ENCODE measurements at places on chromosomes 12 and 14.
A peak's percentile ranks its signal among the peaks of the same experiment; 100 is the strongest.

- no peak for DNase-seq
Observed at GRCh38 chr12:32159925-32160324, 53.3 kb downstream of the BICD1 start.

GRCh38 chr14:62689733-62690132 is 355.5 kb downstream of the KCNH5 start:
- no peak for DNase-seq

- DNase-seq: no peak
Observed at GRCh38 chr12:96078231-96079135, 43.1 kb upstream of the LTA4H start.

GRCh38 chr12:98402091-98402490 is 113.3 kb upstream of the TMPO start:
- DNase-seq: no peak

- peak; percentile 76 for DNase-seq
Observed at GRCh38 chr14:77011245-77011644, 17.3 kb downstream of the IRF2BPL start.

GRCh38 chr14:101202627-101203404 is 299.3 kb upstream of the RTL1 start:
- DNase-seq: no peak

- no peak for DNase-seq
Observed at GRCh38 chr14:92607702-92608429, 94.3 kb downstream of the RIN3 start.

- no peak for DNase-seq
Observed at GRCh38 chr12:115322275-115322674, 638.3 kb upstream of the TBX3 start.

GRCh38 chr12:62435303-62436163 is 31.1 kb upstream of the MON2 start:
- DNase-seq: no peak

DNA sequence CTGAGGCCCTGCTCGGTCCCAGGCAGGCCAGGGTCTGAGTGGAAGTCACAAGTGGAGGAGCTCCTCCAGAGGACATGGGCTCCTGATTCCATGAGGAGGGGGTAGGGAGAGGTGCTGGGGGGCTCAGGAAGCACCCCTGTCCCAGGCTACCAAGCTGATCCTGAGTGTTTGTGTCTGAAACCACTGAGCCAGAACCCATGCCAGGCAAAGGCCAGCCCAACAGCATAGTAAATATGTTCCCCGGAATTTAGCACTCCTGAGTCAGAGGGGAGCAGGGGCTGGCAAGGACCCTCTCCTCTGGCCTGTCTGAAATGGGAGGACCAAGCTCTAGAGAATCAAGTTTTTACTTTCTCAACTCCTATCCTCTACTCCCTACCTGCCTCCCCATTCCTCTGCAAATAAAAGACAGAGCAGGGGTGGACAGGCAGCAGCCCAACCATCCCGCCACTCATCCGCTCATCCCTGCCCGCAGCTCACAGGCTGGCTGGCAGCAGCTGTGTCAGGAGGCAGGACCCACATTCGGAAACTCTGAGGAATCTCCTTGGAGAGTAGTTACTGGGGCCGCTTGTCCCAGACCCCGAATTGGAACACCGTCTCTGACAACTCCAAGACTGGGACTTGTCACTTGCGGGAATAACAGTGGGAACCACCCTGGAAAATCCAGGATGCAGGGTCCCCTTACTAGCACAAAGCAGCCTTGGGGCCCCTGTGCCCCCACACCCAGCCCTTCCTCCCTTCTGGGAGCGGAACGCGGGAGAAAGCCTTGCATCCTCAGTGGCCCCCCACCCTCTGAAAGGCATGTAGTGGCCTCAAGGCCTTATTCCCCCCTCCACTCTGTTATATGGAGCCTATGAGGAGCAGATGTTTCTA is 102.5 kb downstream of the ZFP36L1 start:
- no peak for DNase-seq

DNA sequence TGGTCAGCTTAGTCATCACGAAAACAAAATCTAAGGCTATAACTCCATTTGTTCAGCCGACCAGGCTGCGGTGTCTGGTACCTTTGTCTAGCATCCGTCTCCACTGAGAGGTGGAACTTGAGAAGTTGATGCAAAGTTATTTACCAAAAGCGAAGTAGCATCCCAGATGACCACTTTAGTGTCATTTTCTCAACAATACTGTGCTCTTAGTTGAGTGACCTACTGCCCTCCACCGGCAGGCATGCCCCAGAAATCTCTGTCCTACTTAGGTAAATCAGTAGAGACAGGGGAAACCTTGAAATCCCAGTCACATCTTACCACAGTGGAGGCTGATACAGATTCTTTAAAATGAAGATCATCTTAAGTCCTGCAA is 1.3 kb upstream of the ST8SIA1 start:
- no peak for DNase-seq

DNA sequence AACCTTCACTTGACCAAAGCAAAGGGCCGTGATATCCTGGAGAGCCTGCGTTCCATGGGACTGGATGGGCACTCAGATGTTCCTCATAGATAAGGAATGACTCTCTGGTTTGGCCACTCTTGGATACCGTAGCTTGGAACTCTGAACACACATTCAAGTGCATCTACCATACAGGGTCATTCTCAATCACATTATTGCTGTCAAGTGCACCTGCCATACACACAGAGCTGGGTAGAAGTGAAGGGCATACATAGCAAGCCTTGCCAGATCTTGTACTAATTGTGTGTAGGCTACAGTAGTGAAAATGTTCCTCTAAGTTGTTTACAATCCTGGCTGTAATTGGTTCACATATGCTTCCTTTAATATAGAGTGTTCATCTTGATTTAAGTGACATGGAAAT is 58.3 kb downstream of the PELI2 start:
- no peak for DNase-seq

GRCh38 chr14:92437729-92438285 is 75.8 kb upstream of the RIN3 start:
- no peak for DNase-seq

DNA sequence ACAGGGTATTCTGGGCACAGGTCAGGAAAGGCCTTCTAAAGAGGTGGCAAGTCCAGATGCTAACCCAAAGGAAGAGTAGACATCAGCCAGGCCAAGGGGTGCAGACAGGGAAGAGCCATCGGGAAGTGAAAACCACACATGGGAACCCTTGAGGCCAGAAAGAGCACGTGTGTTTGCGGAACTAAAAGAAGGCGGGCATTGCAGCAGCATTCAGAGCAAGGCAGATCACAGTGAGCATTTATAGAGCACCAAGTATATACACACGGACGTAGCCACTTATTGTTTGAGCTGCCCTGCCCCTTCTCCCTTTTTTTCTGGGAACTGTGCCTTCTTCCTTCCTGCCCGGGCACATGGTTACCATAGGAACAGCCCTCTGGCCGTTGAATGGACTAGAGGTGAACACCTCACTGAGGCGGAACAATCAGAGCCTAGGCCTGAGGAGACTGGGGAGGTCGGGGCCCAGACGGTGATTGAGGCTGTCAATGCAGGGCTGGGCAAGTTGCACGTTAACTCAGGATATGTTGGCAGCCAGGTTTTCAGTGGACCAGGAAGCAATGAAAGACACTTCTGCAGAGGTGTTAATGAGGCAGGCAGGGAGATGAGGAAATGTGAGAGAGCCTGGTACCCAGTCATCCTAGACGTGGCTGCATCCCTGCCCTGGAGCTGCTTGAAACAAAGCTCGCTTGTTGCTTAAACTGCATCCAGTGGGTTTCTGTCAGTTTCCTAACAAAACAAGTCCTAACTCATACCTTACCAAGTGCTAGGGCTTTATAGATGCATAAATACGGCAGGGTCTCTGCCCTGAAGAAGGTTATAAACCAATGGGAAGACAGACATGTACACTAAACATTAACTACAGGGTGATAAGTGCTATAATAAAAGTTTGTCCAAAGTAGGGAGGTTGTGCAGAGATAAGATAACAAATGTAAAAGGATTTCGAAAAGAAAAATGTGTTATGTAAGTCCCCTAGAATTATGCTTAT is 34.2 kb downstream of the MOAP1 start:
- DNase-seq: no peak

DNA sequence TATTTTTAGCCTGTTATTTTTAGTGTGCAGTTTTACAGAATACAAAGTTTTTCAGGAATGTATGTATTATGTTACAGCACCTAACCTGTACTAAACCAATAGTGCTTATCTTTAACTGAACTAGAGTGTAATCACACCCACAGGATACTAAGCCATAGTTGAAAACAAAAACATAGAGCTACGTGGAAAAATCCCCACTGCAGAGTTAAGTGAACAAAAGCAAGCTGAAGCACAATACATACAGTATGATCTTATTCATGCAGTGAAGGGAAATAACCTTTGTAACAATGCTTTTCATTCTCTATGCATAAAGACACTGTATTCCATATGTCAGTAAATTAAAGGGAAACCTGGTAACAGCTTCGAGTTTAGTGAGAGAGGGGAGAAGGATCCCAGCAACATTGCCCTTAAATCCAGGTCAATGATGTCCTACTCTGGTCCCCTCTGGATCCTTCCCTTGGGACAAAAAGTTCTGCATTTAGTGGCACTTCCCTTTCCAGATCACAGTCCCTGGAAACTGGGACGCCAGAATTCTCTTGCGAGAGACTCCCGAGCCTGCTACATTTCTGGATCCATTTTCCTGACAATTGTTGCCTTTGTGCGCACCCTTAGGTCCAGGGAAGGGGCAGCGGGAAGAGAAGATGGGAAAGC is 121.3 kb upstream of the CCND2 start:
- DNase-seq: no peak

GRCh38 chr14:106652494-106652893 is 1126.1 kb downstream of the TMEM121 start:
- DNase-seq: no peak

DNA sequence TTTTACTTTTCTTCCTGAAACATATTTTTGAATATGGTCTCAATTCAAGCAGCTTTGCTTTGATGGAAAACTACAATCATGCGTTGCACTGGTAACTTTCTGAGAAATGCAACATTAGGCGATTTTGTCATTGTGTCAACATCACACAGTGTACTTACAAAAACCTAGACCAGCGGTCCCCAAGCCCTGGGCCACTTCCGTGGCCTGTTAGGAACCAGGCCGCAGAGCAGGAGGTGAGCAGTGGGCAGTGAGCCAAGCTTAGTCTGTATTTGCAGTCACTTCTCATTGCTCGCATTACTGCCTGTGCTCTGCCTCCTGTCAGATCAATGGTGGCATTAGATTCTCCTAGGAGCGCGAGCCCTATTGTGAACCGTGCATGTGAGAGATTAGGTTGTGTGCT is 163.7 kb upstream of the NOVA1 start:
- DNase-seq: no peak

DNA sequence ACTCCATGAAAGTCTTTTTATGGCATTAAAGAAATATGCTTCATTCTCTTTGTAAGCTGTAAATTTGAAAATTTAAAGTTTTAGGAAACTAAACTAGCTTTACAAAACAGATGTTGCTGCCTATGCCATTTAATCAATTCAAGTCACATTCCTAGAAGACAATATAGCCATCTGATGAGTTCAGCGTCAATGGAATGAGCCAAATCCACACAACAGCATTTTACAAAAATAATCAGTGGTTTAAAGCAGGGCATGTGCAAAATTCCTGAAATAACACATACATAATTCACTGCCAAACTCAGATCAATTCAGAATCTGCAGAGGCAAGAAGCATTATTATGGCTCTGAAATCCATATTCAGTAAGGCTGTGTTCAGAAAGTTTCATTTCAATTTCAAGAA is 75.6 kb downstream of the MED13L start:
- DNase-seq: no peak

DNA sequence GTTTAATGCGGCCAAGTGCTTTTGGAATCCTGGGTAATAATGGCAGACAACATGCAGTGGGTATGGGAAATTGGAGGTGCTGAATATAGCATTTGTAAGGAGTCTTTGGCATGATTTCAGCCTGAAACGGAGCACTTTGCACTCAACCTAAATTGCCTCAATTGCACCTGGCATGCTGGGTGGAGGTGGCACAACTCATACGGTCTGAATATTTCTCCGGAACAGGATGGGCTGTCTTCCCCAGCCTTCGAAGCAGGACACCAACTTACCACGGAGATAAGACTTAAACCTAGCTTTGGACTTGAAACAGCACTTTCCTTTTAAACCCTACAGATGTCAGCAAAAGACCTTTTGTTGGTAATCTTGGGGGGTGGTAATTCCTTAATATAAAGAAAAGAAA is 153.7 kb upstream of the SRRM4 start:
- no peak for DNase-seq

GRCh38 chr12:122062832-122063693 is 15.5 kb upstream of the MLXIP start:
- DNase-seq: no peak

GRCh38 chr12:113056631-113057488 is at the start of gene DTX1:
Gene DTX1 (plus strand): TSS chr12:113056730. CDS start chr12:113058193, 1,463 bp downstream.
- no peak for DNase-seq

GRCh38 chr14:101467181-101467926 is 93.9 kb upstream of the DIO3 start:
- no peak for DNase-seq

DNA sequence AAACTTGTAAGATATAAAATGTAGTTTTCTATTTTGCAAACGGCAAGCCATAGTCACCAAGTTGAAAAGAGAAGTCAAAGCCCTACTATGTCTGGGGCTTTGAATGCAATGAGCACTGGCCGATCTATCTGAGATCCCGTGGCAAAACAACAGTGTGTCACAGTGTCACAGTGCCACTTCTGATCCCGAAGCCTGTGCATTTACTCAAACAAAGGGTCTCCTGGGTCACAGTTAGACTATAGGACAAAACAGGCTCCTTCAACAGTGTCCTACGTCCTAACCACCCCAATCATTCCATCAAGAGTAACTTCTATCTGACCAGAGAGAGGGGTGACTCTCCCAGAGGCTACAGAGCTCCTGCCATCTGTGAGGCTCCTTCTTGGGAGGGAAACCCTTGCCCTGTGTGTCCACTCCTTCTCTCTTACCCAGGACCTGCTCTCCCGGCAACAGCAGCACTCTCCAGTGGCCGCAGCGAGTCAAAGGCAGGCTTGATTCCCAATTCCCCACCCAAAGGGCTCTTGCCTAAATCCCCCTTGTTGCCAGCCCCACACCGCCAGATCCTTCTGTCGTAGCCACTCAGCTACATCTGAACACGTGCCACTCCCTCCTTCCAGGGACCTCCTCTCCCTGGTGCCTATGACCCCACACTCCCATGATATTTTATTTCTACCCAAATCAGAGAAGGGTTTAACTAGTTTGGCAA is 14.0 kb upstream of the SELPLG start:
- DNase-seq: no peak

GRCh38 chr12:3311491-3312103 is 179.4 kb upstream of the PRMT8 start:
- DNase-seq: no peak

DNA sequence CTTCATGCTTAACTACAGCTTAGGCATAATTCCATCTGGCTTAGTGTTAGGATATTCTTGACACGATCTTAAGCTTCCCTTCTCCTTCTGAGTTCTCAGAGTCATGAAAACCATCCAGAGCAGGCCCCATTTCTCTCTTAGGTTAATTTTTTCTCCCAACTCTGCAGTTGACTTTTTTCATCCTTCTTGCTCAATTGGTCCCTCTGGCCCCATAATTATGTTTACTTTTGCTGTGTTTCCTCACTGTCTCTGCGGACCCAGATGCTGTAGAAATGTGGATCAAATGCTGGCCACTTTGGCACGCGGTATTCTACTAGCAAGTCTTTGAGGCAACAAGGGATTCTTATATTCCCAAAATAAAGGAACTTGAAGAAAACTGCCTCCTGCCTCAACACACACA is 9.5 kb downstream of the TMEM132C start:
- DNase-seq: no peak

GRCh38 chr12:112001576-112001975 is 11.4 kb downstream of the TMEM116 start:
- DNase-seq: peak; percentile 42

- no peak for DNase-seq
Observed at GRCh38 chr12:52058631-52059361, 7.6 kb downstream of the NR4A1 start.

- DNase-seq: no peak
Observed at GRCh38 chr12:51320311-51320694, 3.7 kb downstream of the BIN2 start.
